NCI-H1694 (cell line): ENCODE measurements at places on chromosomes 5 and 9.
A peak's percentile ranks its signal among the peaks of the same experiment; 100 is the strongest.

DNA sequence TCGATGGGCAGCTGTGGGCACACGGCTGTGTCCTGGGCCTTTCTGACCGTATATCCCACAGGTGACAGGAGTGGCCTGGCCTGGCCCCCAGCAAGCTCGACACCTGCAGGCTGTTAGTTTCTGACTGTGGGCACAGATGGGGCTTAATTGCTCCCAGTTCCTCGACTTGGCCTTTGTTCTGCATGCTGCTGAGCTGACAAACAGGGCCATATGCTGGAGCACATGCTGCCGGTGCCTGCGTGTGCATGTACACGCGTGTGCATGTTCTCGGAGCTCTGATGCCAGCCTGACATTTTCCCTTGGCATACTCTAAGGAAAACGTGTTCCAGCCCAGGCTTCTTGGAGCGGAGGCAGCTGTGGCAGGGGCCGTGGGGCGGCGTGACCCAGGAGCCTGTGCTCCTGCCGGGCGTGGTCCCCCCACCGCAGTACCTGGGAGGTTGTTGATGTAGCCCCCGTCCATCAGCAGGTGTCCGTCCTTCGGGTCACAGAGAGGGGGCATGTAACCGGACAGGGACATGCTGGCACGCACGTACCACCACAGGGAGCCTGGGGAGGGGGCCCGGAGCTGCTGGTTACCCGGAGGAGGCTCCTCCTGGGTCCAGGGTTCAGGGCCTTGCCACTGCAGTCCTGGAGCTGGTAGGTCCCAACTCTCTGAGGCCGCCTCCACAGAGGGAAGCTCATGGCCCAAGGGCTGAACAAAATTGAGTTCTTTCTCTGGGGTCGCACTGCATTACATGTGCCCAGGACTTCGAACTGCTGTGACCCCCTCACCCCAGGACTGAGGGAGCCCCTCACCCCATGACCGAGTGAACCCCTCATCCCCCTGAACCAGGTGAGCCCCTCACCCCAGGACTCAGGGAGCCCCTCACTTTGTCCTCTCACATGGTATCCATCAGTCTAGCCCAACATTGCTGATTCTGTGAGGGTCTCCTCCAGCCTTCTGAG is 4.1 kb upstream of the NSMF start:
- peak; percentile 71 for DNase-seq

GRCh38 chr5:147611483-147611882 is 101.6 kb upstream of the DPYSL3 start:
- no peak for DNase-seq

DNA sequence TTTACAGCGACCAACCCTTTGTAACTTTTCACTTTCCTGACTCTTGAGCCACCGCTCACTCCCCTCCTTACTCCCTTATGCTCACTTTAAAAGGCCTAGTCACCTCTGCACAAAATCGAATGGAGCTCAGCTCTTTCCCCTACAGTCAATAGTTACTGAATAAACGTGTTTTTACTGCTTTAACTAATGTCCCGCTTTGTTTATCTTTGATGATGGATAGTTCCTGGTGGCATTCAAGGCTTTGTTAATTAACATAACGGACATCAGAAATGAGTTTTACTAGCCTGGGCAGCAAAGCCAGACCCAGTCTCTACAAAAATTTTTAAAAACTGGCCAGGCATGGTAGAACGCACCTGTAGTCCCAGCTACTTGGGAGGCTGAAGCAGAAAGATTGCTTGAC is 5.0 kb downstream of the SERINC5 start:
- DNase-seq = no peak

DNA sequence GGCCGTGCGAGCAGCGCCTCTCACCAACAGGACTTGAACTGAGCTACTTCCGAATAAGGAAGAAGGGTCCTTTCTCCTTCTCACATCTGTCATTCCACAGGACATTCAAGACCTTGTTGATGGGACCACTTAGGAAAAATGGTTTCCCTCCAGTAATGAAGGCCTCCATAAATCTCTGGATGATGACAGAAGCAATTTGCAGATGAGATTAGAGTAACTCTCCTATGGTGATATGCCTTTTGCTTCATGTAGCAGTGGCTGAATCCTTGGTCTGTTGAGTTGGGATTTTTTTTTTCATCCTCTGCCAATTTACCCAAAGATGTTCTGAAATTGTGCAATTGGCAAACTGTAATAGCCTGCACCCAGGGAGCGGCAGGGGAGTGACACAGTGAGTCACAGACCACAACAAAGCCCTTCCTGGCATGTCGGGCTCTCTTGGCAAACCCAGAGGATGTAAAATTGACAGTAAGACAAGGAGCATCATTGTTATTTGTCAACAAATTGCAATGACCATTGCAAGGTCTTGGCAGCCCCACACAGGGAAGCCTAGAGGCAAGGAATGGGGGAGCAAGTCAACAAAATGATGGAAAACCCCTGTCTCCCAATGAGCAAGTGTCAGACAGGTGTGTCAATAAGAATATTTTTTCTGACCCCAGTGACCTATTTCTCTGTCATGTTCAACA is 275.9 kb downstream of the ACTL7B start:
- no peak for DNase-seq

GRCh38 chr9:98182069-98182820 is 10.2 kb downstream of the CORO2A start:
- DNase-seq = no peak

GRCh38 chr5:131270809-131271208 is 7.0 kb downstream of the CDC42SE2 start:
- no peak for DNase-seq

GRCh38 chr5:8461543-8461942 is 592.6 kb downstream of the MTRR start:
- DNase-seq = no peak

DNA sequence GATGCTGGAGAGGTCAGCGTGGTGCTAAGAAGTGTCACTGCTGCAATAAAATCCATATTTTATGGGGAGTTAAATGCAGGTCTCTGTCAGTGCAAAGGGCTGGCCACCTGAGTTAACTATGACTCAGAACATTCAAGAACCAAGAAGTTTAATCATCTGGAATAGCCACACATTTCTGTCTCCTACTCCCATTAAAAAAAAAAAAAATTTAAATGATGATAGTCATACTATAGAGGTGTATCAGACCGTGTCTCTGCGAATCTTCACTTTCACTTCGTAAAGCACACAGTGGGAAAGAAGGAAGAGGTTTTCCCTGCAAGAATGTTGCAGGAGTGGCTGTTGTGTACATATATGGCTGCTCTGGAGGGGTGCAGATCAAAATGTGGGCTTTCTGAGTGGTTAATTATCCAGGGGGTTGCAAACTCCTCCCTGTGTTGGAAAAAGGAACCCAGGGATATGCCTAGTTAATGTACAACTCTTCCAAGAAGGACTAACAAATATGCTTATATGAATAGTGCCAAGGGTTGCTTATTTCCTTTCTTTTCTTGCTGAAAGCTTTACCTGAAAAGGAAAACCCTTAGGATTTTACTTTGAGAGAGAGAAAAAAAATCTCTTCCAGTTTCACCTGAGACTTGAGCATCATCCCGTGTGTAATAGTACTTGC is 1.5 kb downstream of the CDH6 start:
- DNase-seq = no peak

GRCh38 chr5:11564706-11565105 is 339.5 kb downstream of the CTNND2 start:
- no peak for DNase-seq

- no peak for DNase-seq
Measured at GRCh38 chr9:105313238-105313637, 68.8 kb downstream of the SLC44A1 start.

DNA sequence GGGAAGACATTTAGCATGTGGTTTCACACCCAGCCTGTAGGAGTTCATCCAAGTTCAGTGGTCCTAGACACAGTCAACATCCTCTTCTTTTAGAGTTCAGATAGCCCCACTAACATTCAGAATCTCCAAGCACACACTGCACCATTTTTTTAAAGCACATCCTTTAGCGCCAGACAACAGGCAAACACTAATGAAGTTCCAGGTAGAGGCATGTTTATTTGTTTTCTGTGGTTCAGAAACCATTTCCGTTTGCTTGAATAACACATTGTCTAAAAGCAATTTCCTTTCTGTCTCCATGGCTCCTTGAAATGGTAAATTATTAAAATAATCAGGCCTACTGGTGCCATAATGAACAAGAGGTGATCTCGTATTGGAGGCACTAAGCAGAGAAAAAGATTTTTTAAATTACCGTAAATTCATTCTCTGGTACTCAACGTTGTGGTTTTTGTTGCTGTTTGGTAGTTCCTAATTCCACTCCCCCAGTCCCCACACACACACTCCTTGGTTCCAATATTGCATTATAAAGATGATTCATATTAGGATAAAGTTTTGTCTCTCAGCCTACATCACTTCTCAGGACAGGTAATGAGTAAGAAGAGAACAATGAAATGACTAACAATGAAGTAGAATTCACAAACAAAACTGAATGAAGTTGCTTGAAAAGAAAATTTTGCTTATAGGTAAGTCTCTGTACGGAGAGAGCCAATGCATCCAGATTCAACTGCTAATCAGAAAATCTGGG is 153.1 kb downstream of the PCSK1 start:
- DNase-seq = no peak

DNA sequence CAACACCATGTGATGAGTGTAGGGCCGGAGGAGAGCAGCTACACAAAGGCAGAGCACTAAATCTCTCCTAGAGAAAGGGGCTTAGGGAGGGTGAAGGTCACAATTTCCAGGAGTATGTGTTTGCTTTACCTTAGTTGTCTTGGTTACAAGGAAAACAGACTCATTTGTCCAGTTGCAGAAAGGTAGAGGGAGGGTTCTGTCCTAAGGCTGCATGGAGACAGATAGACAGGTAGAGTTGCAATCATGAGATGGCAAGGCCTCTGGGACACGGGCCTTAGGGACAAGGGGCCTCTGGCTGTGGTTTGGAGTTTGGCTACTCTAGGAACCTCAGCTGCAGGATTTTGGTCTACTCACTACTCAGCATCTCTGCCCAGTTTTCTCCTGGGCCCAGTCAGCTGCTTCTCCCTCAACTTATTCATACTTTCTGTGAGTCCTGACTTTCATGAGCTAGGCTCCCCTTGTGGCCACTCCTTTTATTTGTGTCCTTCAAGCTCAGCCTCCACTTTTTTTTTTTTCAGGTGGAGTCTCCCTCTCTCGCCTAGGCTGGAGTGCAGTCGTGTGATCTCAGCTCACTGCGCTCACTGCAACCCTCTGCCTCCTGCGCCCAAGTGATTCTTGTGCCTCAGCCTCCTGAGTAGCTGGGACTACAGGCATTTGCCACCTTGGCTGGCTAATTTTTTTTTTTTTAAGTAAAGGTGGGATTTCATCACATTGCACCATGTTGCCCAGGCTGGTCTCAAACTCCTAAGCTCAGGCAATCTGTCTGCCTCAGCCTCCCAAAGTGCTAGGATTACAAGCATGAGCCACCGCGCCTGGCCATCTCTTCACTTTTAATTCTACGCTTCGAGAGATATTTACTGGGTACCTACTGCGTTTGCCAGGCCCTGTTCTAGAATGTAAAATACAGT is 76.6 kb downstream of the PTPDC1 start:
- DNase-seq = no peak

DNA sequence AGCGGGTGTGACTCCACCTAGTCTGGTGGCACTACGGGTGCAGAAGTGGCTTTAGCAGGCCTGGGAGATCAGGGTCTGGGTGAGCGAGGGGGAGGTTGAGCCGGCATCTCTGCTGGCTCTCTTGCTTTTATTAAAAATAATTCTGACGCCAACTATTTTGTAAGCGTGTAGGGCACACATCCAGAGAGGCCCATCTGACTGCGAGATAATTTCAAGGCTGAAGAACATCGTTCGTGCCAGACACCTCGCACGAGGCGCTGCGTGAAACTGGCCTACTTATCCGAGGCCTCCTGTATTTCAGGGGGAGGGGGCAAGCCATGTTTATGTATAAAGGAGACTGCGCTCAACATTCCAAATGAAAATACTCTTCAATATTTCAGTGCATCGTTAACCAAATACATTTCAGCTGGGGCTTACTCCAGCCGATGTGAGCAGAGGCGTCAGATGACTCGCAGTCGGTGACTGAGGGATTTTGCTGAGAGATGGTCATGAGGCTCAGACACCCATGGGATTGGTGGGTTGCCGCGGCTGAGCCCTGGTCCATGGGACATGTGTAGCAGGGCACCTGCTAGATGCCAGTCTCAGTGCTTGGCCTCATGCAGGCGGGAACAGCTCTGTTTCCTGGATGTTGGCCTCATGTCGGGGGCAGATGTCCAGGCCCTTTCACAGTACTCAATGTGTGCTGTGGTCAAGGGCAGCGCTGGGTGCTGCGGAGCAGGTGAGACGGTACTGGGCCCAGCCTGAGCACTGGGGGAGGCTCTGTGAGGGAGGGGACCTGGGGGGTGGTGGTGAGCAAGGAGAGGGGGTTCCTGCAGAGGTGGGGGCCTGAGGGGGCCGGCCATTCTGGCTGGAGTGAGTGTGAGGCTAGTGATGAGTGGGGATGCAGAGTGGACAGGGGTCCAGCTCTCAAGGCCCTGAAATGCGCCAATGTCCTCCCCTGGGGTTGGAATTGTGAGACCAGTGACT is 201.5 kb downstream of the DAB2IP start:
- no peak for DNase-seq

GRCh38 chr9:16459421-16460148 is 410.9 kb downstream of the BNC2 start:
- no peak for DNase-seq

DNA sequence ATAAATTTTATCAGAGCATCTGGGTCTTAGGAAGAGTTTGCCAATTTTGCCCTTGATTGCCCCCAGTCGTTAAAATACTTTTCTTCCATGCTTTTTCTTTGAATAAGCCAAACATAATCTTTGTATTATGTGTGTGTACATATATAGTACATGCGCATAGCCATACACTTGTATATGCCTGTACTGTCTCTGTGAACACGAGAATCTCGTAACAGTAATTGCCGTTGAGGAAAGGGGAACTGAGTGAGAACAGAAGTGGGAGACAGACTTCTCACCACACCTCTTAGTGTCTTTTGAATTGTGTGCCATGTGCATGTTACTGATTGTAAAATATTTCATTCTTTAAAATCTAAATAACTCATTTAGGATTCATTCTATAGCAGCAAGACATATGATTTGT is 79.6 kb upstream of the GRHPR start:
- DNase-seq = no peak

GRCh38 chr5:176355400-176356178 is 6.0 kb downstream of the KIAA1191 start:
- no peak for DNase-seq

- no peak for DNase-seq
Measured at GRCh38 chr5:150485693-150486401, 22.1 kb upstream of the NDST1 start.

GRCh38 chr9:128390813-128391711 is 19.9 kb downstream of the URM1 start:
- no peak for DNase-seq

GRCh38 chr5:39835371-39835770 is 410.6 kb upstream of the DAB2 start:
- DNase-seq = no peak

GRCh38 chr5:10572451-10572850 is 8.6 kb downstream of the ANKRD33B start:
- DNase-seq = no peak

GRCh38 chr5:56279979-56280378 is 46.8 kb upstream of the ANKRD55 start:
- no peak for DNase-seq

GRCh38 chr5:130198927-130199326 is 294.7 kb downstream of the CHSY3 start:
- DNase-seq = no peak

GRCh38 chr5:61162832-61163567 is 732 bp upstream of the SMIM15 start:
- DNase-seq = no peak
